Right cardiac atrium (tissue), 5 donors: ENCODE measurements at places on chromosomes 7 and 10. TPM values are rescaled to one million over a fixed set of nuclear protein-coding genes. Genes with fewer than 3 reads are reported as not detected.

- DNase-seq: no peak
These were observed 255.0 kb downstream of the ADK start for GRCh38 chr10:74406006-74406405.

OR2A42 gene
- total RNA-seq: not detected

DNA sequence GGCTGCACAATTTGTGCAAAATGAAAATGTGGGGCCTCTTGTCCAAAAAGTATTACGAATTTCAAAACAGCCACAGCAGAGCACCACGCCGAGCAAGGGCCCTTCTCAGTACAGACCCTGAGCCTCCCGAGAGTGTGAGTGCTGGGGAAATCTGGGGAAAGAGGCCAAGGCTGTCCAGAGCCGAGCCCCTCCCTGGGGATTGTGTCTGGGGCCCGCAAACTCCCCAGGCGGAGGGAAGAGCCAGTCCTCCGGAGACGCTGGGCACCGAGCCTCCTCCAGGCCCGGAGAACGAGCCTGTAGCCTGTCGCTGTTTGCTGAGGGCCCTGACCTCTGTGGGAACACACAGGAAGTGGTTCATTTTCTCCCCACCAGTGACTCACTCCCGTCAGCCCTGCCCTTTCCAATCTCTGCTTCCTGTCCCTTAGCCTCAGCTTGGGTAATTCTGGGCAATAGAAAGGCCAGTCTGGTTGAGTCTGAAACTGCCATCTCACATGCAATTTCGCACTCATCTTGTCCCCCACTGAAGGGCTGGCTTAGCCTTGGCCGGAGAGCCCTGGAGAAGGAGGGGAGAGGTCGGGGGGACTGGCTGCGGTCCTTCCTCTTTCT, 19.5 kb upstream of the GNA12 start:
- DNase-seq: peak; percentile 92

DNA sequence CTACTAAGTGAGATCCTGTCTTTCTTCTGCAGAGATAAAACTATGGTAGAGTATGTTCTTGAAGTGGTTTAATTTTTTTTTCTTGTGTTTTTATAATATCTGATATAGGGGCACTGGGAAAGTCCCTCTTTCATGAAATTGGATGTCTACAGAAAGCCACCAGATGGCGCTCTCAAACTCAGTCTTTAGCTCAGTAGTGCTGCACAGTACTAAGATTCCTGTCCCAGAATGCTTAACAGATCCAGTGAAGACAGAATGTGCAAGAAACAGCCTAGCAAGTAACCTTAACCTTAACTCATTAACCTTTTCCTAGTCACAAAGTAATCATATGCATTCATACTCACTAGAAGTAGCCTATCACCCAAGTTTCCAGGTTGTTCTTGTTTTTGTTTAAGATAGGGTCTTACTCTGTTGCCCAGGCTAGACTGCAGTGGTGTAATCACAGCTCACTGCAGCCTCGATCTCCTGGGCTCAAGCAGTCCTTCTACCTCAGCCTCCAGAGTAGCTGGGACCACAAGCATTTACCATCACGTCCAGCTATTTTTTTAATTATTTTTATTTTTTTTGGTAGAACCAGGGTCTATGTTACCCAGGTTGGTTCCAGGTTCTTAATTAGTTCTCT, 56.7 kb downstream of the IDE start:
- no peak for DNase-seq

- DNase-seq: no peak
These were observed 50.8 kb upstream of the PDZD8 start for GRCh38 chr10:117425974-117426566.

GRCh38 chr7:39016609-39017008, 38.9 kb downstream of the POU6F2 start:
- DNase-seq: peak; percentile 13

DNA sequence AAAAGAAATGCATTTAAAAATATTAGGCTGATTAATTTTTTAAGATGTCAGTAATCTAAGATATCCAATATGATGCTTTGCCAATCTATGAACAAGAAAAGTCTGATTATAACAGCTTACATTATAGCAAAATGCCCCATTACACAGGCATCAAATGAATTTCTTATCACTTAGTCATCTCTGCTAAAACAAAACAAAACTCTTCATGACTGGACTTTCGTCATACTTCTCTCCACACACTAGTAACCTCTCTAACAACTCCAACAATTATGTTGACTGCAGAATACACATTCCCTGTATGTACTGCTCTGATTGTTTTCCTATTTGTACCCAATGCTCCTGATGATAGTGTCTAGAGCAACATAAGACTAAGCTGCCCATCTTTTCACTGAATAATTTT, 3.8 kb upstream of the MKI67 start:
- DNase-seq: no peak

RAB18 gene
- 116 TPM for total RNA-seq

BLNK gene
- 1.7 TPM for total RNA-seq

CDK6 gene
- total RNA-seq: 8.7 TPM
